ENCODE measurements at places on chromosomes 1 and 21.

DNA sequence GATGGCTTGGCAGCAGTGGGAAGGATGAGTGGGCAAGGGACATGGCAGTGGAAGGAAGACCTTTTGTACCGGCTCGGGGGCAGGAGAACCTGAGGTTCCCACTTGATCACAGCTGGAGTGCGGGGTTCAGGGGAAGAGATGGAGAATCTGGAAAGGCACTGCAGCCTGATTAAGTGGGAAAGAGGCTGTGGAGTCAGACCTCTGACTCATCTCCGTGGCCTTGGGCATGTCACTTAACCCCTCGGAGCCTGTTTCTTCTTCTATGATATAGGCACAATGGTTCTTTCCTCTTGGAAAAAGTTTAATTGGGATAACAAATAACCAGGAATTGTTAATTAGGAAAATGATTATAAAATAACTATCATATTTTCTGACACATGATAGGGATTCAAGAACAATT, 13.1 kb upstream of the TMEM61 start:
- no peak for DNase-seq

DNA sequence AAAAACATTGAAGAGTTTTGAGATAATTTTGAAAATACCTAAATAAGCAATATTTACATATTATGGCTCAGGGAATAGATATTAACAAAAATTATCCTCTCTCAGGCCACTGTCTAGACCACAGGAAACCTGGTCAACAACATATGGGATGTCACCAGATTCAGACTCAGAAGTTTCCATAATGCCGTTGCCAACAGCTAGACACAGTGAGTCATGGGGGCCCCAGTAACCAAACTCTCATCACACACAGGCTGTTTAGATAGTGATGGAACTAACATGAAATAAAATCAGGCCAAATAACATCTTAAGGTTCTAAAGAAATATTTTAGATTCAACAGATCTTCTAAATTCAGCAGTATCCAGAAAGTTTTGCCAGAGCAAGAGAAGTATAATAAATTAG, 681.7 kb upstream of the ADAMTS5 start:
- DNase-seq = no peak

- DNase-seq = peak; percentile 98
These were observed at the start of gene ANGEL2 for GRCh38 chr1:213015099-213016050. Gene ANGEL2, minus strand, starts transcription at chr1:213015867. Its CDS starts 196 bp downstream, at chr1:213015671.

DNA sequence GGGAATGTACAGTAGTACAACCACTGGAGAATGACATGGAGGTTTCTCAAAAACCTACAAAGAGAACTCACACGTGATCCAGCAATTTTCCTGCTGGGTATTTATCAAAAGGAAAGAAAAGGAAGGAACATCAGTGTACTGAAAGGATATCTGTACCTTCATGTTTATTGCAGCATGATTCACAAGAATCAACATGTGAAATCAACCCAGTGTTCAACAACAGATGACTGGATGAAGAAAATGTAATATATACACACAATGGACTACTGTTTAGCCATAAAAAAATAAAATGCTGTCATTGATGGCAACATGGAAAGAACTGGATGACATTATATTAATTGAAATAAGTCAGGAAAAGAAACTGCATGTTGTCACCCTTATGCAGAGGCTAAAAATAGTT, 19.0 kb upstream of the CYP4A11 start:
- no peak for DNase-seq

DNA sequence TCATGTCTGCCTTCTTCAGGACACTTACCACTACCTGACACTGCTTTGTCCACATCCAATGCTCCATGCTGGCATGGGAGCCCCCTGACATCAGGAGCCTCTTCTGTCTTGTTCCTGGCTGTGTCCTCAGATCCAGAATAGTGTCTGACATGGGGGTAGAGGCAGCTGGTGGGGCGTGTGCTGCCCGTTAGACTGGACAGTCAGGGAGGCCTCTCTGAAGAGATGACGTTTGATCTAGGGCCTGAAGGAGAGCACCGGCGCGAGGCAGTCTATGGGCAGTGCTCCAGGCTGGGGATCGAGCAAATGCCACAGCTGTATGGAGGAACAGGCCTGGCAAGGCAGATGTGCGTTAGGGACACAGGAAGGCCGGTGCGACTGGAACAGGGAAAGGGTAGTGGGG, 16.6 kb downstream of the SLC9A1 start:
- DNase-seq = no peak

GRCh38 chr1:192763243-192763642, 45.6 kb upstream of the RGS2 start:
- DNase-seq = no peak

DNA sequence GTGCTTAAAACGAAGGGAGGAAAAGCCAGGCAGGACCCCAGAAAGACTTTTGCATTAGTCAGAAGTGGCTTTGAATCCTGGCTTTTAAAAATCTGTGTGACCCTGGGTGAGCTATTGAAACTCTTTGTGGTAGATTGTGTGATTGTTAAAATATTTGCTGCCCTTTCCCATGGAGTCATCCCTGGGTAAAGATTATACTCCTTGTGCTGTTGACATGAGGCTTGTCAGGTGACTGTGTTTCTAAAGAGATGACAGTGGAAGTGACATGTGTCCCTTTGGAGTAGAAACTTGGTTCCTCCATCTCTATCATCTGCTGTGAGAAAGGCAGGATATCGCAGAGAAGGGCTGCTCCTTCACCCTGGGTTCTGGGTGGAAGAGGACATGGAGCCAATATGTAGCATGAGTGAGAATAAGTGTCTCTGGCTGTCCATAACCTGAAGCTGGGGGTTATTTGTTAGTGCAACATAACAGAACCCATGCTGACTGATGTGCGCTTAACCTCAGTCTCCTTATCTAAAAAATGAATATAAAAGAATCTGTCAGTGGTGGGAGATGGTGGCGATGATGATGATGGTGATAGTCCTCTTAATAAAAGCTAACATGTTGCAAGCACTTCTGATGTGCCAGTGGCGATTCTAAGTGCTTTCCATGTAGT, 187.6 kb downstream of the RHOU start:
- DNase-seq = no peak

GRCh38 chr21:14991957-14992356, 72.8 kb downstream of the NRIP1 start:
- no peak for DNase-seq
